GM06990 (cell line): ENCODE measurements at places on chromosomes 7 and 10.

DNA sequence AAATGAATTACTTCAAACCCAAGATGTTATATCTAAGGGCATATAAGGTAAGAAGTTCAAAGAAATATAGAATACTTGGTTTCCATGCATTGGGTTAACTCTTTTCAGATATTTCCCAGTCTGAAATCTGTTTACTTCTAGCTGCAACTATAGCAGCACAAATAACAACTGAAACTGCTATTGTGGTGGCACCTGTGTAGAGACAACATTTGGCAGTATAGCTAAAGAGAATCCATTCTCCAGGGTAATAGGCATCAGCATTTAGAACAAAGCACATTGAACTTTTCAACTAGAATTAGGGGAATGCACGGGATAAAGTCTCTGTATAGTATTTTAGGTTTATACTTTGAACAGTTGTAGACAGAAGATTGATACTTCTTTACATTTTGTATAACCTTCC lies 19.7 kb upstream of the CALCR start:
- no peak for DNase-seq

GRCh38 chr10:65566906-65567305 lies 1358.9 kb upstream of the LRRTM3 start:
- DNase-seq: no peak

DNA sequence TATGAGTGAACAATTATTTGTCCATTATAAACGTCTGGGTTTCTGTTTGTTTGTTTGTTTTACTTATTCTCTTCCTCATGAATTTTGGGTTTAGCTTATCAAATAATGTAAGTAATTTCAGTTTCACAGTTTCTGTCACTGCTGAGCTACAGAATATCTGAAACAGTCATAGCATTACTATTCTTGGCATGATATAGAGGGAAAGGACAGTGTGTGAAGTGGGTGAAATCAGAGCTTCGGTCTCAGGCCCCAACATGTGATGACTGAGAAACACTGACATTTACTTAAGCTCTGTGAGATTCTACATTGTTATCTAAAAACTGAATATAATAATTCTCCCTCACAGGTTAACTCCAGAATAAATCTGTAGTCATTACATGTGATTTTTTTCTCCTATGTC lies 8.8 kb upstream of the OR6V1 start:
- DNase-seq: peak; percentile 5

DNA sequence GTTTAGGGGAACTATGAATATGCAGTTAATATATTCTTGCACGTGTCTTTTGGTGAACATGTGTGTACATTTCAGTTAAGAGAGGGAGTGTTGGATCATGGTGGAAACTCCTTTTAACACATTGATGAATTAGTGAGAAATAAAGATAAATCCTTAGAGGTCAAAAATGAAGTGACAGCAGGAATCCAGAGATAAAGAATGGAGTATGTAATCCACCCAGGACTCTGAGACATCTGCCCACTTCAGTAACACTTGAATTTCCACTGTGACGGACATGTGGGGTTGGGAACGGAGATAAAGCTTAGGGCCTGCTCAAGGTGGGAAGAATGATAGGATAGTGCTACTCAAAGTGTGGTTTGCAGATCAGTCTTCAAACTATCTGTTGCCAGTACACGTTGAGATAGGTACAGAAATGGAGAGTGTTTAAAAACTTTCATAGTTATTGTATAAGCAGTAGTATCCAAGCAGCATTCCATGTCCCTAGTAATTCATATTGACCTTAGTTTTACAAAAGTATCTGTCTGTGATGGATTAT lies 6.6 kb upstream of the RELN start:
- no peak for DNase-seq

GRCh38 chr10:89479771-89480446 lies 55.5 kb downstream of the SLC16A12 start:
- DNase-seq: no peak

GRCh38 chr7:120981888-120982615 lies 6.5 kb upstream of the CPED1 start:
- no peak for DNase-seq

DNA sequence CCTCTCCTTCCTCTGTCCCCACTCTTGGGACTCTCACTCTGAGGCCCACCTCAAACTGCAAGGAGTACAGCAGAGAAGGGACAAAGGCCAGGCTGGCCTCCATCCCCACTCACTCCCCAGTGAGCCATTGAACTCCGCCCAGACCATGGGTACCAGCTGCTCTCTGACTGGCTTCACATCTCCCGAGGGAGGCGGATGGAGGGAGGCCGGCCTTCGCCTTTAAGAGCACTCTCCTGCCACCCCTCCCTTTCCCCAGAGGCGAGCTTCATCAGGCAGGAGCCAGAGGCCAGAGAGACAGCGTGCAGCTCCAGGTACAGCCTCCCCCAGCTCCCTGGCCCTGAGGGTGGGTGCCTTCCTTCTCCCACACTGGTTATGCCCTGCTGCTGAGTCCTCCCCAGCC lies 1.8 kb upstream of the LDB3 start:
- no peak for DNase-seq

DNA sequence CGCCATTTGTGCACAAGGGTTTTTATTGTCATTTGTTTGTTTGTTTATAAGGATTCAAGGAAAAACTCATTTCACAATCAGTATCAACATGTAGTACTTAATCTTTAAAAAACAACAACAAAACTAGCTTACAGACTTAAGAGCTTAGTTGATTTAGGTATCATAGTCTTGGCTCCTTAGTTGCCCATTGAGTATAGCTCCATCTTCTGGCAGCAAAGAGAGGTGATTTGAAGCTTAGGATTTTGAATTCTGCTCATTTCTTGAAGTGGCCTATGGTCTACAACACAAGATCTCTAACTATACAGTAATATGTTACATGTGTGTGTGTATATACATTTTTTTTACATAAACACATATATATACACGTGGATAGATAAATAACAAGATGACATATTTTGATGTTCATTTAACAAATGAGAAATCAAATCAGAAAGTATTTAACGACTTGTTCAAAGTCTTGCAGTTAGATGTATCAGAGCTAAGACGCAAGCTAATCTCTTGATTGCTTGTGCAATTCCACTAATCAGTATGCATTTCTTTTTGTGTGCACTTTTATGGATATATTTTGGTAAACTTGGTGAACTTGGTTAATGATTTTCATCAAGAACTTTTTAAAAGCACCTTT lies 307.3 kb downstream of the CAMK1D start:
- no peak for DNase-seq

- DNase-seq: no peak
Measured at GRCh38 chr10:23063045-23063972, 32.1 kb upstream of the MSRB2 start.

DNA sequence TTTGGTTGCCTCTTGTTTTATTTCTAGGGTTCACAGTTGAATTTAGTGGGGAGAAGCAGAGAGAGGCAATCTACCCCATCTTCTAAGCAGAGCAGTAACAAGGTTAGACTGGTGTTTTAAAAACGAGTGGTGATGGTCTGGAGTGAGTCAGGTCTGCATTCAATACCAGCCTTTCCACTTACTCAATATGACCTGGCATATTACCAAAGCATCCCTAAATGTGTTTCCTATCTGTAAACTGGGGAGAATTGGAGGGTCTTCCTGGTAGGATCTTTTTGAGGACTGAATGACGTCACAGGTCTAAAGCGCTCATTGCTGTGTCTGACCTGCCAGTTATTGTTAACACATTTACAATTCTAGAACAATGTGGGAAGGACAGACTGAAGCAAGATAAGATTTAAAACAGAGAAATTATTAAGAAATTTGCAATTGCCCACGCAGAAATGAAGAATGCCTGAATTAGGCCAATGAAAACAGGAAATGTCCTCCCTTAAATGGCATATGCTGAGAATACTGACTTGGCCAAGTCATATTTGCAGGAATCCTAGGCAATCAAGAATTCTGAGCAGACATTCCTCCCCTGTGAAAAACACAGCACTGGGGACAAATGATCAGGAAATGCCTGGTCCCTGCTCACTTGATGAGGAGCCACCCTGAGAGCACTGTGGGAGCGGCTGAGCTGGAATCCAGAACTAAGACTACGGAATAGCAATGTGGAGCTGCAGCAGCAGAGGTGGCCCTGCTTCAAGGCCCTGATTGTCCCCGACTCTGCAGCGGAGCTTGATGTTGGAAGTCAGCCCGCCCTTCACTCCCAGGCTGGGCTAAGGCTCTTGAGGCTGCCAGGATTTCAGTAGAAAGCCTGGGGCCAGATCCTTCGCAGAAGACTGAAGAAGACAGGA lies 184.5 kb upstream of the CXCL12 start:
- no peak for DNase-seq

DNA sequence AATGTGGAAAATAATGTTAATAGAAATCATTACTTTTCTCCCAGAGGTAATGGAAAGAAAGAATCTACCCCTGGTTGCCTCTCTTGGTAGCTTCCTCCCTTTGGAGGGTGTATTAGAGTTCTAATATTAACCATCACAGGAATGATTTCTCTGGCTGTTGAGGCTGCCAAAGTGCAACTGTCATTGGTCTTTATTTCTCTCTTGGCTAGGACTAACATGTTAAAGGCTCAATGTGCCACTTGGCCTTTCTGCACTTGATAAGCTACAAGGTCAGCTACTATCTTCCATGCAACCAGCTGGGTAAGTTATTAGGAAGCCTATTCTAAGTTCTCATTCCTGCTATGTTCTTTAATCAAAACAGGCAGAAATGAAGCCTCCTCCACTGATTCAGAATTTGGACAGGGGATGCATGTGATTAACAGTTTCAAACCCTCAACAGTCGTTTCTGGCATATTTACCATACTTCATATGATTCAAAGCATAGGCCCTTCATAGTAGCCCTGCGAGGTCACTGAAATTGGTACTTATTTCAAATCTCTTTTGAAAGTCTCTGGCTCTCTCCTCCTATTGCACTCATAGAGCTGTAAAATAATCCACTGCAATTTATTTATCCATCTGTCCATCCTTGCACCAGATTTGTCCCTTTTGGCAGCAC lies 645.0 kb downstream of the SORCS1 start:
- no peak for DNase-seq

GRCh38 chr7:47827871-47828270 lies 120.4 kb downstream of the PKD1L1 start:
- no peak for DNase-seq

DNA sequence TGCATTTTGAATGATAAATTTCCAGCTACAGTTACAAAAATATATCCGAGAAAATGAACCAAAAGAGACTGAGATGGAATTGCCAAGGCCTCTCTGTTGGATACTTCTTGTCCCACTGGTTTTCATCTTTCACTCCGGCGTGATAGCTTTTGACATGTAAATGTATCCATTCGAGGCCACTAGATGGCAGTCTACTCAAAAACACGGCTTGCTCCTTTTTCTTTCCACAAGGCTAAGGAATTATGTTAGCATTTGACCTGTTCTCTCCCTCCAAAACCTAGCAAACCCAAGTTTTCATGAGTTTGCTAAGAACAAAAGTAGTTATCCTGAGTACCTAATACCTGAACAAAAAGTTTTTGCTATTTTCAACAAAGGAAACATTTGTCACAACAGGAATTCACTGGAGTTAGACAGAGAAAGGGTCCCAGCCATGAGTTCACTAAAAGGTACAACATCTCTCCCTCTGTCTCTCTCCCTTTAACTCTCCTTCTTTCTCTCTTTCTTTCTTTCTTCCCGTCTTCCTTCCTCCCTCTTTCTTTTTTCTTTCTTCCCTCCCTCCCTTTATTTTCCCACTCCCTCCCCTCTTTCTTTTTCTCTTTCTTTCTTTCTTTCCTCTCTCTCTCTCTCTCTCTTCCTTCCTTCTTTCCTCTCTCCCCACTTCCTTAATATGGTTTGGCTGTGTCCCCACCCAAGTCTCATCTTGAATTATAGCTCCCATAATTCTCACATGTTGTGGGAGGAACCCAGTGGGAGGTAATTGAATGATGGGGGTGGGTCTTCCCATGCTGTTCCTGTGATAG lies 207.9 kb upstream of the MYO3A start:
- no peak for DNase-seq

DNA sequence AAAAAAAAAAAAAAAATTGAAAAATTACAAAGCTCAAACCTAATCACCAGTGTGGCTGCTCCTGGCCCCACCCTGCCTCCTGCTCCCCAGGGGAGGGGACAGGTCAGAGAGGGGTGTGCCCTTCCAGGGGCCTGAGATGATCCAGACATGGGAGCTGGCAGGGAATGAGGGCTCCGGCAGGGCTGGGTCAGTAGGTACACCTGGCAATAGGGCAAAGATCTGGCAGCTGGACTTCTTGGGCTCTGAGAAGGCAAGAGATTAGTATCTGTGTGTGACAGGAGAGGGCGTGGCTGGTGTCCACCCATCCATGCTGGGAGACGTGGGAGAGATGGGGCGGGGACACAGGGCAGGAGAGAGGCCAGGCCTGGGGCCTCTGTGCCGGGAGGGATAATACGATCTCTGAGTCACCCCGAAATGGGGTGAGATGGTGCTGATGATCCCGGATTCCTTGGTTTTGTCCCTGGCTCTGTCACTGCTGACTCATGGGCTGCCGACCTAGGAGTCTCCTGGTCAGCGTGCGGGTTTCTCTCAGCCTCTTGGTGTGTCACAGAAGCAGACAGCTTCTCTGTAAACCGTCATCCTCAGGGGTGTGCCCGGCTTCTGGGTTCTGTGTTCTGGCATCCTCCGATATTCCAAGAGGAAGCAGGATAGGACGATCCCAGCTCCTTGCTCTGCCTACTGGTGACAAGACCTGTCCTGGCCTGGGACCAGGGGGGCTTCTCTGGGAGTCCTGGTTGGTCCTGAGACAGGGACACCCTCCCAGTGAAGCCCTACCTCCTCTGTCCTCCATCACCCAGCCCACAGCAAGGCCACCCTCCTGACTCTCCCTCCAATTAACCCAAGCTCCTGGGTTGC lies 8.2 kb upstream of the CLDN4 start:
- no peak for DNase-seq

- DNase-seq: no peak
Measured at GRCh38 chr7:114484226-114484625, 69.6 kb downstream of the FOXP2 start.

GRCh38 chr10:130715686-130716670 lies 579.8 kb downstream of the GLRX3 start:
- DNase-seq: no peak

DNA sequence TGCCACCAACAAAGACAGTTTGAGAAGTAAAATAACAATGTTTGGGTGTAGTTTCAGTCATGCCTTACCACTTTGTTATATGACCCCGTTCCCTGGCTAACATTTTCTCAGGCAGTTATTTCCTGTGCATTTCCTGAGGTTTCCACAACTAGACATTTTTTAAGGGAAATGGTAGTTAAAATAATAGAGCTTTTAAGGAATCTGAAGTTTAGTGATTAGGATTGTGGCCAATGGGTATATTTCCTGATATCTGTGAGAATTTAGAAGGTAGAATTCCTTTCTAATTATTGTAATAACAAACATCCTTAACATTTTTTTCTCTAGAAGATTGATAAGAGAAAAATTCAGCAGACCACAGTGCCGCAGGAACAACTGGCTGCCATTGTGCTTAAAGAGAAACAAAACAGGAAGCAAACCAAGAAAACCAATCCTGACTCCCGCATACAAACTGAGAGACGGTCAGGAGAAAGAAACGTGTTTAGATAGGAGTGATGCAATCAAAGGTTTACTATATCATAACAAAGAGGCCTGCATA lies 193.6 kb downstream of the MBL2 start:
- no peak for DNase-seq
